ENCODE measurements at places on chromosomes 3 and 15.

GRCh38 chr3:105456017-105456416 is 89.3 kb downstream of the ALCAM start:
- DNase-seq: no peak

GRCh38 chr15:98977441-98977840 is 30.2 kb downstream of the PGPEP1L start:
- no peak for DNase-seq

DNA sequence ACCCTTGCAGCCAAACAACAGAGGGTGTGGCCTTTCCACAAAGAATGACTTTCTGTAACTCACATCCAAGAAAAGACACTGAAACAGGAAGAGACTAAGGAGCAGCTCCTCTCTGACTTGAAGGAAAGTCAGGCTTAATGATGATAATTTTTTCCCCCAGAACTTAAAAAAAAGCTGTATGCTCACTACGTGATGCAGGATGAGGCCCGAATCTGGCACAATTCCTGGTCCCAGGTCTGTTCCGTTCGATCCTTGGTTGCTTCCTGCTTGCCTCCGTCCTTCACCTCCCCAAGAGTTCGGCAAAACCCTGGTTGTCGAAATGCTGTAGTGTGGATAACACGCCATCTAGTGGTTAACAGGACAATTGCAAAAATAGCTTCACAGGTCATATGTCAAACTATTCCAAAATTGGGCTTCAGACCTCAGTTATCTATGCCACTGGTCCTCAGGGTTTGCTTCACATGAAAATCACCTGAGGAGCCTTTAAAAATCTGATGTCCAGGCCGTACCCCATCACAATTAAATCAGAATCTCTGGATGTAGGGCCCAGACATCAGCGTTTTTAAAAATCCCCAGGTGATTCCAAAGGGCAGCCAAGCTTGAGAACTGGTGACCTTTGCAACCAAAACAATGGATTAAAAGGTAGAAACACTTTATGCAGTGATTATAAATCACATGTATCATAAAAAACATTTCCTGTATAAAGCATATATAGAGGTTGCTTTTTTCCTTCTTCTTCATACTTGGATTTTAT is 28.1 kb upstream of the SYNM start:
- peak; percentile 81 for DNase-seq

- DNase-seq: no peak
Observed at GRCh38 chr3:13335059-13335458, 85.1 kb downstream of the NUP210 start.

GRCh38 chr15:76135516-76135915 is 75.7 kb downstream of the TMEM266 start:
- no peak for DNase-seq

- DNase-seq: no peak
Observed at GRCh38 chr3:11901286-11901875, 54.7 kb upstream of the TAMM41 start.

GRCh38 chr15:73065114-73065513 is 12.9 kb downstream of the NEO1 start:
- no peak for DNase-seq

DNA sequence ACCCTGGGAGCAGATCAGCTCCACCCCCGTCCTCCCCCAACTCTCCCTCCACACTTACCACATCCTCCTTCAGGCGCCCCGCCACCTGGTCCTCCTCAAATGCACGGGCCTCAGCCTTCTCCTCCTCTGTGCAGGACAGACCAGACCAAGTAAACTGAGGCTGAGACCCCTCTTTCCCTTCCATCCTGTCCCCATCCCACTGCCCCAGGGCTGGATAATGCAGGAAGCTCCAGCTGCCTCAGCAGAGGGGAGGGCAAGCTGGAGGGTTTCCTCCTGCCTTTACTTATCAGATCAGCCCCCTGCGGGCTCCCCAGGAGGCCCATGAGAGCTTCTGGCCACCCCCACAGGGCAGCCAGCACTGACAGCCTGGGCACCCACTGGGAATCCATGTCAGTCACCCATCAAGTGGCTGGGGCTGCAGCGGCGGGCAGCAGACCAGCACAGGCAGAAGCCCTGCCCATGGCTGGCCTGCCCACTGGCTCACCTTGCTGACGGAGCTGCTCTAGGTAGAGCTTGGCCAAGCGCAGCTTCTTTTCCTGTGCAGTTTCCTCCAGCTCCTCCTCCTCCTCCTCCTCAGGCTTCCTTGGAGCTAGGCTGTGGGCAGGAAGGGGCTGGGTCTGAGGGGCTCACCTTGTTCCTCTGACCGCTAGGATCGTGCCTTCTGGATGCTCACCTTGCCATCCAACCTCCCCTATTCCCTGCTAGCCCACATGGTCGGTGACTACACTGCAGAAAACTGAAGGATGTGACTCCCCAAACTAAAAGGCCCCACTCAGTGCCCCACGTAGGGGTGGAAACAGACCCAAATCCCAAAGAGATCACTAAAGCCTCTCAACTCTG is 3.9 kb downstream of the RRP9 start:
- no peak for DNase-seq

- DNase-seq: no peak
Observed at GRCh38 chr3:144529566-144529965, 557.9 kb downstream of the DIPK2A start.

GRCh38 chr3:130786306-130786705 is 39.7 kb upstream of the PIK3R4 start:
- DNase-seq: no peak
